Fibroblast of skin of back (primary cell): ENCODE measurements at places on chromosomes 4 and X.

DNA sequence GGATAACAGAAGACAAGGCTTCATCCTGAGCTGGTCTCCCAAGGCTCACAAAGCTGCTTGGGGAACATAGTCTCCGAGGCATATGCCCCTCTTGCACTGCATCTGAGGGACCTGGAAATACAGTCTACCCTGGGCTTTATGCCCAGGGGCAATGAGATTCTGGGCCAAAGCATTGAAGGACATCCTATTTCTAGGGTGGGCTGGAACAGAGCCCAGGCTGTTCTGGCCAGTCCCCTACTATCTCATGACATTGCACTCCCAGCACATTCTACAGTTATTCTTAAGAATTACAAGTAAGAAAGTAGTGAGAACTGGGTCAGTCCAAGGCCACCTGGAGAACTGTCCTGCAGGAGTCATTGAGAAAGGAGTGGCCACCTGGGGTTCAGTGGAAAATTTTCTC, 107.6 kb downstream of the USP46 start:
- DNase-seq = no peak

- peak; percentile 46 for DNase-seq
Observed at GRCh38 chrX:40933132-40933705, 152.0 kb upstream of the USP9X start.

DNA sequence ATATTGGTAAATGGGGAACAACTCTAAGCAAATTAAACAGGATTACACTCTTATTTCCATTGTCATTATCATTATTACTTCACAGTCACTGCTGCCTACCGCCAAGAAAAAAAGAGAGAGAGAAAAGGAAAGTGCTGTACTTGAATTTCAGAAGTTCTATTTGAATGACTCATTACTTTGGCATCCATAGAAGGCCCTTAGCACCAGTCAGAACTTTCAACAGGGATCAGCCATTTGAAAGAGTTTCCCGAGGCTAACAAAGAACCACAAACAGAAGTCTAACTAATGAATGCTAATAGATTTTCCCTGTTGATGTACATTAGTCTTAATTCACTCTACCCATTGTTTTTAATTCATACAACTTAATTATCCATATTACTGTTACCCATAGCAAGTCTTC, 116.3 kb downstream of the SHROOM4 start:
- DNase-seq = peak; percentile 82

DNA sequence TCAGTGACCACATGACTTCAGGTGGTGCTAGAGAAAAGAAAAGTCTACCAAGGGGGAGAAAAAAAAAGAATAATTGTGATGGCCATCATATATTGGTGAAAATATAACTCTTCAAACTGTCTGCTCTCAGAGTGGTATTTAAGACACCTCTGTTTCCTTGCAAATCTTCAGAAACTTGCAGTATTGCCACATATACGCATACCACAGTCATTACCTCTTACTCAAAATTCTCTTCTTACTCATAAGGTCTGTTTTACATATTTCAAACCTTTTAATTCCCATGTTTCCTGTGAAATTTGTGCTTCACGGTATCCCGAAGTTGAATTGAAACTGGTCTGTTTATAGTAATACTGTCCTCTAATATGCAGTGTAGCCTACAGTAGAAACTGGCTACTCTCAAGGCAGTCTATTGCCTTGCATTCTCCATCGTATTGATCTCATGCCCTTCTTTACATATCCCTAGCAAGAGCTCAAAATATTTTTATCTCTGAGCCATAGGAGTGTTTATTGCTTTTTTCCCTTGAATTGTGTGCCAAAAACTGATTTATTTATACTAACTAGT, 34.7 kb upstream of the LHFPL1 start:
- no peak for DNase-seq

DNA sequence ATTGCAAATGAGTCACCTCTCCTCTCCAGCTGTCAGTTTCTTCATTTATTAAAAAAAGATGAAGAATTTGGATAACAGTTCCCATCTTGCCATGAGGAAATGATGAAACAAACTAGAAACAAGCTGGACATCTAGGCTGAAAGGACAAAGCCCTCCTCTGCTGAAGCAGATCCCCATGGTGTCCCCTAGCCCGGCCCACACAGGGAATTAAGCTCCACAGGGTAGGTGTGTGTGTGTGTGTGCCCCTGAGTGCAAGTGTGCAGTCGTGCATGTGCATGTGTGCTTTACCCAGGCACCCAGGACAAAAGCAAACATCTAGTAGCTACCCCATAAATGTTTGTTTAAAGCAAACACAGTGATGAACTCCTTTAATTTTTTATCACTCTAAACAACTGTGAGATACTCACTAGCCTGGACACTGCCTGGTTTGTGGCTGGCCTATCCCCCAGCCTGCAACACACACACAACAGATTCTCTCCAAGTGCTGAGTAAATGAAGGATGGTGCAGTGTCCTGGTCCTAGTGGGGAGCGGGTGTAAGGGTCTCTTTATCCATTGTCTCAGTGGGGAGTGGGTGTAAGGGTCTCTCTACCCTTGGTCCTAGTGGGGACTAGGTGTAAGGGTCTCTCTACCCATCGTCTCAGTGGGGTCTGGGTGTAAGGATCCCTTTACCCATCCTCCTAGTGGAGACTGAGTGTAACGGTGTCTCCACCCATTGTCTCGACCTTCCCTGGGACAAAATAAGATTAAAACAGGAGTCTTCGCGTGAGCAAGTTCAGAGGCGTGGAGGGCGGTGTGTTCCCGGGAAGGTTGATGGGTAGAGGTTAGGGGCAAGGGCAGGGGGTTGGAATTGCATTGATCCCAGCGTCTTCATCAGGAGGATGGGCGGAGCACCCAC, 688 bp upstream of the EVC start:
- peak; percentile 48 for DNase-seq
